Foreskin keratinocyte (primary cell): ENCODE measurements at places on chromosomes 7 and 10. TPM values are rescaled to one million over a fixed set of nuclear protein-coding genes. Genes with fewer than 3 reads are reported as not detected.

The TMEM236 gene
- total RNA-seq: 0.63 TPM in 1 of 2 replicates, not detected in the other

The ACHE gene
- total RNA-seq: 0.10 and 0.11 TPM in 2 replicates

The UNCX gene
- total RNA-seq: not detected in 2 replicates

DNA sequence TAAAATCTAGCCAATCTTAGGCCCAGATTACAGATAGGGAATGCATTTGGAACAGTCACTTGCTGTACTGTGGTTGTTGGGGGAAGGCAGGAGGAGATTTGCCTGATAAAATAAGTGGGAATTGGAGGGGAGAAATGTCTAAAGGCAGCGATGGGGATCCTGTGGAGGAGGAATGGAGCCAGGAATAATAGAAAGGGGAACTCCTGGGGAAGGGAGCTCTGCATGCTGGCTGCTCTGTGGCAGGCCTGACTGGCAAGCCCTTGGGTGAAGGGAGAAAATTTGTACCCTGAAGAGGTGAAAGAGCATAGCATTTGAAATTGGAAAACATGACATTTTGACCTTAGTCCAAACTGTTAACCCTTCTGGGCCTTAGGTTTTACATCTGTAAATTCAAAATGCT, 13.7 kb downstream of the MMP21 start:
- DNase-seq: no peak

DNA sequence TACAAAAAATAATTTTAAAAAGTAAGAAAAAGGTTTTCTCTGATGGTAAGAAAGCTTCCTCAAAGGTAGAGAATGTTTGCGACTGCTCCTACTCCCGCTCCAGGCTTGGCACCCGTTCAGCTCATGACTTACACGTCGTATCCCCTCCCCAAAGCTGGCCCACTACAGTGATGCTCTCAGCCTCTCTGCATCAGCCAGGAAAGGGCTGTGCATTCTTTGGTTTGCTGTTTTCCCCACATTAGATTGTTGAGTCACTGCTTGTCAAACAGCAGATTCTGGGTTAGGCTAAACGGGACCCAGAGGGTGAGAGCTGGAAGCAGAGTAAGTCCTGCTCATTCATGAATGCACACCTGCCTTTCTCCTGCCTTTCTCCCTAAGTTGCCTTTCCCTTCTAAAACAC, 54.7 kb upstream of the NMT2 start:
- DNase-seq: no peak

DNA sequence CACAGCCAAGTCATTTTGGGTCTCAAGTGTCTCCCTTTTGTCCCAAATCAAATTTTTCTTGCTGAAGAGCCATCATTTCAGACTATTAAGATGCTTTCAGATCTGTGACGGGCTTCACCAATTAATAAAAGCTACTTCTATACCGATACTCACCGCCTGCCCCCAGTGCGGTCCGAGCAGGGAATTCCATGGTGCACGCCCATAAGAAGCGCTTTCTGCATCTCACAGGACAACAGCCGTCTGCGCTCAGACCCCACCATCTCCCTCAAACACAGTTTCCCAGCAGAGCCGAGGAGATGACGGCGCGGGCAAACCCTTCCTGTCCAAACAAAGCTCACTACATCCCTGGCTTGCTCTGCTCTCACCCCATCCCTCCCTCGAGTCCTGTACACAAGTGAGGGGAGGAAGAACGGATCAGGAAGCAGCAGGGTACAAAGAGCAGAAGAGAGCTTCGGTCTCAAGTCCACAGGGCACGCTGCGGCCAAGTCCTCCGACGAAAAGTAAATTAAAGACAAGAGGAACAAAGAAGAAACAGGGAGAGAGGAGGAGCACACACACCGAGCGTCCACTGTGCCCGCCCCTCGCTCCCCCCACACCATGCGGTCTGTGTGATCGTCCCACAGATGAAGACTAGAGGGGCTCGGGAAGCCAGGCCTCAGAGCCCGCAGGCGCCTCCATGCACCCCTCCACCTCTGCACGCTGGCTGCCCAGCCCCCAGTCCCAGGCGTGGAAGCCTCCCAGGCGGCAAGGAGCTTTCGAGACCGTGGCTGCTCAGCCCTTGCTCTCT, 121.9 kb downstream of the MAD1L1 start:
- DNase-seq: no peak

The SAP25 gene
- total RNA-seq: not detected in 2 replicates

The BLNK gene
- not detected in 2 replicates for total RNA-seq

The TAC1 gene
- not detected in 2 replicates for total RNA-seq

DNA sequence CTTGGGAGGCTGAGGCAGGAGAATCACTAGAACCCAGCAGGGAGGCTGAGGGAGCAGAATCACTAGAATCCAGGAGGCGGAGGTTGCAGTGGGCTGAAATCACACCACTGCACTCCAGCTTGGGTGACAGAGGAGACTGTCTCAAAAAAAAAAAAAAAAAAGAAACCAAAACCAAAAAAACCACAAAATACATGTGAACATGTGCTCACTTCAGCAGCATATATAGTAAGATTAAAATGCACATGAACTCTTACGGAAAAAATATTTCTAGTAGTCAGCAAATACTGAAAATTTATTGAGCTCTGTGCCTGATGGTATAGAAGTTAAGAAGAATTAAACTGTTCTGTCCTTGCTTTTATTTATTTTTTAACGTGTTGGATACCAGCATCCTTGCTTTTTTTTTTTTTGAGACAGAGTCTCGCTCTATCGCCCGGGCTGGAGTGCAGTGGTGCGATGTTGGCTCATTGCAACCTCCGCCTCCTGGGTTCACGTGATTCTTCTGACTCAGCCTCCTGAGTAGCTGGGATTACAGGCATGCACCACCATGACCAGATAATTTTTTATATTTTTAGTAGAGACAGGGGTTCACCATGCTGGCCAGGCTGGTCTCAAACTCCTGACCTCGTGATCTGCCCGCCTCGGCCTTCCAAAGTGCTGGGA, 9.6 kb upstream of the ZNF487 start:
- no peak for DNase-seq
